Activated CD4-positive, alpha-beta T cell treated with anti-CD3 and anti-CD28 coated beads for 36 hours (primary cell): ENCODE measurements at places on chromosomes 13 and 19. TPM values are rescaled to one million over a fixed set of nuclear protein-coding genes. Genes with fewer than 3 reads are reported as not detected.
A peak's percentile ranks its signal among the peaks of the same experiment; 100 is the strongest.

GRCh38 chr19:41974652-41975051 lies 15.5 kb upstream of the RABAC1 start:
- no peak for DNase-seq

GRCh38 chr19:7450243-7451223 lies 38.3 kb downstream of the PEX11G start:
- no peak for DNase-seq

GRCh38 chr13:37149380-37149779 lies 43.9 kb upstream of the CSNK1A1L start:
- DNase-seq = no peak

DNA sequence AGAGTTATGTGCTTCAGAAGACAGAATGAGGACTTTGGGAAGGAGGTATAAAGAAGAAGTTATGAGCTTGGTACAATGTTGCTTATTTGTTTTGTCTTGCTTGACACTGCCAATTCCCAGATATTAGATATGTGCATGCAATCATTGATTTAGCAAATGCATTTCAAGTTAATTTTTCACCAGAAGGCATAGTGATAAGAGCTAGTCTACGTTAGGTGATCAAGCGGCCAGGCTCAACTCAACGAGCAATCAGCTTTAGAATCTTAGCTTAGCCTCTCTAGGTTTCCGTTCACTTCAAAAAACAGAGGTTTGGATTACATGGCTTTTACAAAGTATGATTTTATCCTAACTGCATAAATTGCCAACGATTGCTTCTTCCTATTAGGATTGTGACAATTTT lies 81.6 kb upstream of the POSTN start:
- DNase-seq = no peak

The RNF17 gene
- total RNA-seq = 0.47 TPM

The ABHD13 gene
- total RNA-seq = 4.4 TPM

The ZNF888 gene
- 5.1 TPM for total RNA-seq

DNA sequence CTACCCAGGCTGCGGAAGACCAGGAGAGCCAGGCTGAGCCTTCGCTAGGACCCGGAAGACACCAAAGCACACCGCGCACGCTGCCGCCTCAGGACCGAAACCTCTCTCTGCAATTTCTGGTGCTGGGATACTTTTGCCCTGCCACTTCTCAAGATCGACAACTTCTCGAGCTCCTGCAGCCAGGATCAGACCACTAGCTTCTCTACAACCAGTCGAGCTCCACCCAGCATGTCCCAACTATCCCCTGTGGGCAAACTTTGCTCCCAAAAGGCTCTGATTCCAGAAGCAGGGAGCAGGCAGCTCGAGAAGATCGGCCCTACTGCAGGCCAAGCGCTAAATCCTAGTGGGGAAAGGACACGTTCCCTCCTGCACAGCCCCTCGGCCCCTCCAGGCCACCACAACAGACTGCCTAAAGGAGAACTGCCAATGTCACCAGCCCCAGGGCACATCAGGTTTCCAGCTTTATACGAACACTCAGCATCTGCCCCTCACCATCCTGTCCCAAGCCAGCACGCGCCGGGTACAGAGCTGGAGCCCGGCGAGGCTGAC lies 979 bp downstream of the AKAP8 start:
- DNase-seq = peak; percentile 73

DNA sequence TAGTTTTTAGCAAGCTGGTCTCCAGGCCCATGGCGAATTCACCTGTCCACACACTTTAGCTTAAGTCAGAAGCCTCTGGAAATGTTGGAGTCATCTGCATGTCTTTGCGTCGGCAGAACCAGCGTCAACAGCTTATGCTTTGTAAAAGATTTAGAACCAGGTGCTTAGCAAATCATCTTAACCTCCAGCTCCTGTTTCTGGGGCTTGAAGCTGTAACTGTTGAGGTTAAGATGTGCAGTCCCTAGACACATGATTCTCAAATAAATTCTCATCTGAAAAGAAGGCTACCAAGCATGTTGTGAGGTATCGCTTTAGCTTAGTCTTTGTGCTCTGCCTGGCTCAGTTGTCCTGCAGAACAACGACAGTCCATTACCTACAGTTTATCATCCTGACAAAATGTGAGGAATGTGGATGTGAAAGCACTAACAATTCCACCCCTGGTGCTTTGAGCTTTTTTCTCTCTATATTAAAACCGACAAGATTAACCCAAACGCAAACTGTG lies 4.4 kb downstream of the EFNB2 start:
- no peak for DNase-seq

- no peak for DNase-seq
Observed at GRCh38 chr13:44351505-44351854, 22.1 kb upstream of the SERP2 start.

GRCh38 chr13:24221007-24221406 lies 60.5 kb downstream of the SPATA13 start:
- DNase-seq = no peak

GRCh38 chr19:20612711-20613316 lies 47.2 kb upstream of the ZNF737 start:
- DNase-seq = no peak

The COL4A1 gene
- not detected for total RNA-seq

GRCh38 chr13:39672378-39673132 lies 17.1 kb downstream of the COG6 start:
- DNase-seq = no peak

The ASF1B gene
- total RNA-seq = 64.6 TPM

DNA sequence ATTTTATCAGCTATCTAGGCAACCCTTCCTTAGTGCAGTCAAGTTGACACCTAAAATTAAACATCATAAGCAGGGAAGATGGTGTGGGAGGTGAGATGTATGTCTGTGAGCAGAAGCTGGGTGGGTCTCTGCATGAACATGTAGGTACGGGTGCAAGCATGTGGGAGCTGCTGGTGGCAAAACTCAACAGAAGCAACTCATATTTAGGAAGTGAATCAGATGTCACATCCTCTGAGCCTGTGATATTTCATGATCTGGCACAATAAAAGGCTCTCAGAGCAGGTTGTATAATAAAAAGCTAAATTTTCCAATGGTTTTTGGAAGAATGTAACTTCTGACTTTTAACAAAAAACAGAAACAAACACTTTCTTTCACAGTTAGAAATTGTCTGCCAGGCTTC lies 44.4 kb downstream of the C1QTNF9 start:
- no peak for DNase-seq

The C19orf85 gene
- not detected for total RNA-seq

GRCh38 chr19:30228835-30229524 lies 143.2 kb upstream of the ZNF536 start:
- DNase-seq = no peak

DNA sequence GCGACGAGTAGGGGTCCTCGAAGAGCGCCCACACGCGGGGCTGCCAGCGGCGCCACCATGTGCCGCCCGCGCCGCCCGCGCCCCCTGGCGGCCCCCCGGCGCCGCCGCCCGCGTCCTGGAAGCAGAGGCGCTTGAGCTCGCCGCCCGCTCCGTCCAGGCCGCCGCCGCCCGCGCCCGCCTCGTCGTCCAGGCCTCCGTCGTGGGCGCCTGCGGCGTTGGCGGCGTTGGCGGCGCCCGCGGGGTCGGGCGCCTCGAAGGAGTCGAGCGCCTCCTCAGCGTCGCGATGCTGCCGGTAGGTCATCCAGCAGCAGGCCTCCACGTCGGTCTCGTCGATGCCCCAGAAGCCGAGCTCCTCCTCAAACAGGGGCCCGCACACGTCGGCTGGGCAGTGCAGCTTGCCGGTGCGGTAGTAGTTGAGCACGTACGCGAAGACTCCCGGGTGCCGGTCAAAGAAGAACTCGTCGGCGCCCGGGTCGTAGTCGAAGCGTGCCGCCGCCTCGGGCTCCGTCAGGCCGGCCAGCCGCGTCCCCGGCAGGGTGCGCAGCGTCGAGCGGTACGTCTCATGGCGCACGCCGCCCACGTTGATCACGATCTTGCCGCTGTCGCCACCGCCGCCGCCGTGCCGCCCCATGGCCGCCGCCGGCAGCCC lies 829 bp downstream of the KCNC3 start:
- peak; percentile 76 for DNase-seq

DNA sequence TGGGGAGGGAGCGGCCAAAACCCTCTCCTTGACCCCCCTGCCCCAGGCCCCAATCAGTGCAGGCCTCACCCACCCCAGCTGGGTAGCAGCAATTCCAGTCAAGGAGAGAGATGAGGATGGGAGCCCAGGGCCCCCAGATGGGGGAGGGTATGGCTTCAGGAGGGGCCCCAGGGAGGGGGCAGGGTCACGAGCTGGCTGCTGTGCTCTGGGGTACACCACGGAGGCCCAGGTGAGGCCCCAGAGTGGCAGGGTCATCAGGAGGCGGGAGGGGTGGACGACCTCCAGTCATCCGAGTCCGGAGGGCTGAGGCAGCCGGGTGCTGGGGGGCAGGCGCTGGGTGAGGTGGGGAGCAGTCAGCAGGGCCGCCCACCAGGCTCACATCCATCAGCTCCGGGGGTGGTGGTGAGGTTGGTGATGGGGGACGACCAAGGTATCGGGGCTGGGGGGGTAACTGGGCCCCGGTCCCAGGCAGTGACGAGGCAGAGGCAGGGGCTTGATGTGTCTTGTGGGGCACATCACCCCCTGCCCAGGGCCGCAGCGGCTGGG lies 8.4 kb downstream of the DYRK1B start:
- DNase-seq = no peak

- no peak for DNase-seq
Observed at GRCh38 chr13:108213946-108214345, 1.4 kb downstream of the LIG4 start.

GRCh38 chr19:30023330-30023729 lies 81.3 kb downstream of the URI1 start:
- no peak for DNase-seq

The ZNF540 gene
- 1.1 TPM for total RNA-seq

DNA sequence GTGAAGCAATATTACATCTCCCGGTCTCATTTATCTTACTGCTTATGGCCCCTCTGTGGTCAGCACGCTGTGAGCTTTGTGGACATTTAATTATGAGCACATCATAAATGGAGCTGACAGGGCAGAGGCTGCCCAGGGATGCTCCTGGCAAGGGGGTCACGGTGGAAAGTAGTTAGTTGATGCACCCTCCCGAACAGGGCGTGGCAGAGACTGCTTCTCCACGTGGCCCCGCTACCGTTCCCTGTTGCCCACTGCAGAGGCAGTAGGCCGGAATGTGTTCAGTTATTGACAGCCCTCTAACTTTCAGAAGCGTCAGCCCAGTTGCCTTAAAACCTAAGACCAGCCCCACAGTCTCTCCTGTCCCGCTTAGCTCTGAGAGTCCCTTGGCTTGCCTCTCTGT lies 180.3 kb upstream of the ZNF507 start:
- no peak for DNase-seq

The SLAIN1 gene
- total RNA-seq = 39.8 TPM

GRCh38 chr19:41305927-41306793 lies 3.8 kb upstream of the CCDC97 start:
- no peak for DNase-seq

The ARRDC5 gene
- total RNA-seq = not detected

DNA sequence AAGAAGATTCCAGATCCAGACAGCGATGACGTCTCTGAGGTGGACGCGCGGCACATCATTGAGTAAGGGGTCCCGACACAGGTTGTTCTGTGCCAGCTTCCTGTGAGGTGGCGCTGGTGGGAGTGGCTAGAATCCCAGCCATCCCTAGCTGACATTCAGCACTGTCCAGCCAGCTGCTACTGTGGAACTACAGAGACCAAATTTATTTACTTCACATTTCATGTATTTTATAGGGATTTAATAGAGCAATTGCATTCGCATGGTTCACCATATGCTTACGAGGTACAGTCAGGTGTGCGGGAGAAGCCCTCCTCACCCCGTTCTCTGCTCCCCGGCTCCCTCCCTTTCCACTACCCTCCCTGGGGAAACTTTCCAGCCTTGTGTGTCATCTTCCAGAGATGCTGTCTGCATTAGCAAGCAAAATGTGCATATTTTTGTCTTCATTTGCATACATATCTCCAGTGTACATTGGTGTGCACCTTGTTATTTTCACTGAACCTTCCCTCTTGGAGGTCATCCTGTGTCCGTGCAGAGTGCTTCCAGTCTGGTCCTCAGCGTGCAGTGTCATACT lies 47.2 kb downstream of the SMARCA4 start:
- DNase-seq = no peak

DNA sequence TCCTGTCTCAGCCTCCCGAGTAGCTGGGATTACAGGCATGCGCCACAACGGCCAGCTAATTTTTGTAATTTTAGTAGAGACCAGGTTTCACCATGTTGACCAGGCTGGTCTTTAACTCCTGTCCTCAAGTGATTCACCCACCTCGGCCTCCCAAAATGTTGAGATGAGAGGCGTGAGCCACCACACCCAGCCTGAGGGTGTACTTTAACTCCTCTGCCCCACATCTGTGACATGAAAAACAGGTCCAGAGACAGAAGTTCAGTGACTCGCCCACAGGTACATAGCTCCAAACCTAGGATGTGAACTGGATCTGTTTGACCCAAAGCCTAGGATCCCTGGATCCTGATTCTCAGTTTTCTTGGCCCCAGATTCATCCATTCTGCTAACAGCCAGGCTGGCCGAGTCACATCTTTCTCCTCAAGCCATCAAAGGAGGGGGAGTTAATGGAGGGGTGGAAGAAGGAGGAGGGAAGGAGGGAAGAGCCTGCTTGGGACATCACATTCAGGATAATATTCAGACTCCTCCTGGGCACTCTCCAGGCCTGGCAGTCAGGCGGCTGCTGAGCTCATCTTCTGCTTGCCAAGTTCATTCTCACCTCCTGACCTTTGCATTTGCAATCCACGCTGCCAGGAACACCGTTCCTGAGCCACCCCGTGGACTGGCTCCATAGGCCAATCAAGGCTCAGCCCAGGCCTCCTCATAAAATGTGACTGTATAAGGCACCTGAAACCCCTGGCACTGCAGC lies 3.1 kb downstream of the SPC24 start:
- DNase-seq = no peak

The HNRNPL gene
- 714 TPM for total RNA-seq

The OR10H1 gene
- not detected for total RNA-seq

- DNase-seq = no peak
Observed at GRCh38 chr13:39385154-39385553, 217.8 kb downstream of the LHFPL6 start.

The MIA gene
- total RNA-seq = not detected

- peak; percentile 16 for DNase-seq
Observed at GRCh38 chr13:22925881-22926747, 254.7 kb upstream of the SGCG start.

DNA sequence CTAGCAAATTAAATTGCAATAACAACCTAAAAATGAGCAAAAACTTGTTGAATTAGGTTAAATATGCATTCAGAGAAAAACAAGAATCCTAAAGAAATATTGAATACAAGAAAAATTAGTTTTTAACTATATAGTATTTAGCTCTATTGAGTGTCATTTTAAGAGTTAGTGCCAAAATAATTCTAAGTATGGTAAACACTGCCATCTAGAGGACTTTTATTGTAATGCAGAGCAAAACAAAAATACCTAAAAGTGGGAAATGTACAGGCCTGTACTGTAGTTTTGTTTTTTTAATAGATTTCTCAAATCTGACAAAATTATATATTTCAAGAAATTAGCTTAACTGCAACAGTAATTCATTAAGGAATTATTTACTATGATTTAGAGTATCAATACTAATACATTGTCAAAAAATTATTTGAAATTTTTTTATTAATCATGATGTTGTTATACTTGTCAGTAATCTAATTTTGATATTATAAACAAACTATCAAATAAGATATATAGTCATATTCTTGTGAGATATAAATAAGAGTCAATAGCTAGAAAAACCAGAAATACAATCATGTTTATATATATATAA lies 8.2 kb upstream of the PCDH9 start:
- no peak for DNase-seq

The FAM124A gene
- 0.16 TPM for total RNA-seq
